IMR-90 (cell line): ENCODE measurements at places on chromosomes 3 and 15. TPM values are rescaled to one million over a fixed set of nuclear protein-coding genes. Genes with fewer than 3 reads are reported as not detected.

PRSS50 gene
- not detected in 2 replicates for total RNA-seq

FBXL2 gene
- total RNA-seq: 15.6 and 21.0 TPM in 2 replicates

EXOG gene
- total RNA-seq: 10.2 and 12.8 TPM in 2 replicates

HRG gene
- not detected in 2 replicates for total RNA-seq

SOX14 gene
- total RNA-seq: not detected in 2 replicates

MYRIP gene
- not detected in 2 replicates for total RNA-seq

SAMD7 gene
- total RNA-seq: not detected in 2 replicates

SPATA12 gene
- under 0.01 TPM in 1 of 2 replicates, not detected in the other for total RNA-seq

GP5 gene
- total RNA-seq: under 0.01 TPM in 2 replicates

GABRR3 gene
- total RNA-seq: not detected in 2 replicates

HAPLN3 gene
- 4.4 and 5.9 TPM in 2 replicates for total RNA-seq

CCR8 gene
- total RNA-seq: not detected in 2 replicates

UROC1 gene
- total RNA-seq: not detected in 2 replicates

CP gene
- 0.28 TPM in 1 of 2 replicates, not detected in the other for total RNA-seq

GRCh38 chr3:56988458-56989168, 71.9 kb upstream of the SPATA12 start:
- peak; percentile 71 for DNase-seq

DNA sequence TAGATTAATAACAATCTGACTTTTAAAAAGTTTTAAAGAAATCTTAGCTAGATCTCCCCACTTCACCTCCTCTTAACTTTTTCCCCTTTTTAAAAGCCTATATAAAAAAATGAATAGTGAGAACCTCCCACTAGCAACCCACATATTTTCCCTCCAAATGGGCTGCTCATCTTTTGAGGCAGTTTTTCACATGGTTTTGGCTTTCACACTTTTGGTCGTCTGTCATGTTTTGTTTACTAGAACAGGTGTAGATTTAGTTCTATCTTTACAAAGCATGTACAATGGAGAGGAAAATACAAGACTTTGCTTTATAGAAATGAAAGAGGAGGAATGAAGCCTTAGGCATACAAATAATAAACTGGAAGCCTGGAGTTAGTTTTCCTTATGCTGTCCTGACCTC, 126.7 kb upstream of the EOMES start:
- no peak for DNase-seq

- no peak for DNase-seq
Measured at GRCh38 chr3:90026406-90026805, 919.0 kb downstream of the EPHA3 start.

- DNase-seq: no peak
Measured at GRCh38 chr15:41950127-41950483, 22.3 kb downstream of the EHD4 start.

DNA sequence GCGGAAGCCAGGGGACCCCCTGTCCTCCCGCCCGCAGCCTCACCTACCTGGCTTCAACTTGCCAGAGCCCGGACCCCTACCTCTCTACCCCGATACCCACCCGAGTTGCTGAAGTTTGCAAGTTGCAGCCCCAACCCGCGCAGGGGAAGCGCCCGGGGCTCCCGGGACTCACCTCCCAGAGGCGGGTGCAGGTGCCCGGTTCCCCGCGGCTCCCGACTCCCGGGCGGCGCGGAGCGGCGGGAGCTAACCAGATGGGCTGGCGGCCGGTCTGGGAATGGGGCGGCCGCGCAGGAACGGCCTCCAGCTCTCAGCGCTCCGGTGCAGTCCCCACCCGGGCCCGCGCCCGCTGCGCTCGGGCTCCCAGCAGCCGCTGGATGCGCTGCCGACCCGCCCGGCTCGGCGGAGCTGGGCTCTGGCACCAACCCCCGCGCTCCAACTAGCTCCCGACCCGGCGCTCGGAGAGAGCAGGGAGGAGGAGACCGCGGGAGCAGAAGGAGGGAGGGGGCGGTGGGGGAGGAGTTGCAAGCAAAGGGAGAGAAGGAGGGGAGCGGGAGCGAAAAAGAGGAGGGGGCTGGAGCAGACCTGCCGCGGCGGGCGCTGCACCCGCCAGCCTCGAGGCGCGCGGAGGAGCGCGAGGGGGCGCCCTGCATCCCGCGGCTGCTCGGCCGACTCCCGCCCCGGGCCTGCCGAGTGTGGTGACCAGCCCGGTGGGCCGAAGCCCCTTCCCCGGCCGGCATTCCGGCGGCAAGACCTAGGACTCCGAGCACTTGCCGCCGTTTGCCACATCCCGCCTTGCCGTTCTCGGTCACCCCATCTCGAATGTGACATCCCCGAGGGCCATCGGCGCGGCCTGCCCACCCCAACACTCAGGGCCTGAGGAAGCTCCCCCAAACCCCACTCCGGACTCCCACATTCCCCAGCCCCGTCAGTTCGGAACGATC, at the start of gene SEMA5B:
SEMA5B (minus strand) TSS at position 472 of the 941 bp plus-strand sequence. CDS start 66,500 bp downstream, outside the sequence.
- no peak for DNase-seq

GRCh38 chr3:79960594-79960993, 192.8 kb upstream of the ROBO1 start:
- DNase-seq: no peak

DNA sequence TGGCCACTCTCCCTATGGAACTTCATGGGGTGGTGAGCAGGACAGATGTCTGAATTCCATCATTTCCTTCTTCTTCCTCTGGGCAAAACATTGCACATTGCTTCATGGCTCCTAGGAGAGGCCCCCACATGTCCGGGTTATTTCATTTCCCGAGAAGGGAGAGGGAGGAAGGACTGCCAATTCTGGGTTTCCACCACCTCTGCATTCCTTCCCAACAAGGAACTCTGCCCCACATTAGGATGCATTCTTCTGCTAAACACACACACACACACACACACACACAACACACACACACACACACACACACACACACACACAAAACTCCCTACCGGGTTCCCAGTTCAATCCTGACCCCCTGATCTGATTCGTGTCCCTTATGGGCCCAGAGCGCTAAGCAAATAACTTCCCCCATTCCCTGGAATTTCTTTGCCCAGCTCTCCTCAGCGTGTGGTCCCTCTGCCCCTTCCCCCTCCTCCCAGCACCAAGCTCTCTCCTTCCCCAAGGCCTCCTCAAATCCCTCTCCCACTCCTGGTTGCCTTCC, 1.9 kb downstream of the RHO start:
- DNase-seq: peak; percentile 58

- peak; percentile 75 for DNase-seq
Measured at GRCh38 chr3:121995161-121996137, 26.6 kb downstream of the ILDR1 start.

- DNase-seq: no peak
Measured at GRCh38 chr15:69484837-69485236, 32.2 kb downstream of the RPLP1 start.

- no peak for DNase-seq
Measured at GRCh38 chr3:174907628-174908407, 48.7 kb downstream of the NAALADL2 start.

GRCh38 chr3:138331143-138331894, 1.7 kb upstream of the NME9 start:
- DNase-seq: peak; percentile 35

DNA sequence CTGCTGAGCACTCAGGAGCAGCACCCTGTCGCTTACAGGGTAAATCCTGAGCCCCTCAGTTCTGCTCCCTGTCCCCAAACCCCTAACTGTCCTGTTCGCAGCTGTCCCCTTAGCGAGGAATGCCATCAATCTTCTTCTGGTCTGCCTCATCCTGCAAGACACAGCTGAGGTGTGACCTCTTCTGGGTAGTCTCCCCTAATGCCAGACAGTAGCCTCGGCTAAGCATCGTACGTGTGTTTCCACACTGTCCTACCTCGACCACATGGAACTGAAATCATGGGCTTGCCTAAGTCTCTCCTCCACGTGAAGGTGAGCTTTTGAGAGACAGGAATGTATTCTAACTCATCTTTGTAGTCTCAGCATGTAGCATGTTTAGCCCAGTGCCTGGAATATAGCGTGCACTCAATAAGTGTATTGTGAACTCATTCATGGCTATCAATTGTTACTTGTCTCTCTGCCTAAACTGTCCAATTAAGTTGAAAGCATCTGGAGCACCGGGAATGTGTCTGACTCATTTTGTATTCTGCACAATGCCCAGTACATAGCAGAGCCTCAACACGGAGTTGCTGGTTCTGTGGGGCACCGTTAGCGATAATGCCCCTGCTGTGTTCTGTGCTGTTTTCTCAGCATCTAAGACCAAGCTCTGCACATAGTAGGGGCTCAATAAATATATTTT, 90.2 kb downstream of the HES1 start:
- no peak for DNase-seq

GRCh38 chr15:89187301-89187985, 33.9 kb downstream of the RLBP1 start:
- no peak for DNase-seq

GRCh38 chr3:4398120-4398940, 68.7 kb downstream of the SUMF1 start:
- DNase-seq: no peak

DNA sequence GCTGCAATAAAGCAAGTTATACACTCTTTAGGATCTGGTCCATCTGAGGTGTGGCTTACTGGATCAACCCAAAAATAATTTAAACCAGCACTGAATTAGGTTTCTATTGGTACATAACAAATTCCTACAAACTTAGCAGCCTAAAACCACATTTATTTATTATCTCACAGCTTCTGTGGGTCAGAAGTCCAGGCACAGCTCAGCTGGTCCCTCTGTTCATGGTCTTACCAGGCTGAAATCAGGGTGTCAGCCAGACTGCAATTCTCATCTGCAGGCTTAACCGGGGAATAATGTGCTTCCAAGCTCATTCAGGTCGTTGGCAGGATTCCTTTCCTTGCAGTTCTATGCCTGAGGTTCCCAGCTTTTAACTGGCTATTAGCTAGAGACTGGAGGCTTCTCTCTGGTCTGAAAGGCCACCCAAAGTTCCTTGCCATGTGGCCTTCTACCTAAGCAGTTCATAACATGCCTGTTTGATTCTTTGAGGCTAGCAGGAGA, 477.4 kb upstream of the WNT5A start:
- DNase-seq: no peak

GRCh38 chr3:43909149-43909548, 218.4 kb downstream of the ABHD5 start:
- peak; percentile 1 for DNase-seq

GRCh38 chr15:80503319-80503952, 99.3 kb downstream of the ARNT2 start:
- DNase-seq: no peak

- DNase-seq: peak; percentile 80
Measured at GRCh38 chr3:98777801-98778220, 14.7 kb downstream of the ST3GAL6 start.

DNA sequence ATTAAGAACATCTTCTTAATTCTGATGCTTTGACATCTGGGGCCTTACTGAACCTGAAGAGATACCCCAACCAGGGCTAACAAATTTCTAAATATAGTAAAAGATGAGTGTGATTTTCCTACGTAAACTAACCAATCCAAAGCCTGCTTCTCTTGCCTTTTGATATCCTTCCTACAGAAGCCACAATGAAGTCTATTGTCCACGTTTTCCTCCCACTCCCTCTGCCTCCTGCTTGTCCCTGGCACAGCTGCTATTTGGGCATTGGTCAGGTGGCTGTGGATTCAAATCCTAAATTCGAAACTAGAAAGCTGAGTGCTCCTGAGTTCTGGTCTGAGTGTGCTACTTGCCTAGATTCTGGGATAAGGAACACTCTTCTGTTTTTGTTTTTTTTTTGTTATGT, 17.4 kb upstream of the MKRN3 start:
- no peak for DNase-seq

DNA sequence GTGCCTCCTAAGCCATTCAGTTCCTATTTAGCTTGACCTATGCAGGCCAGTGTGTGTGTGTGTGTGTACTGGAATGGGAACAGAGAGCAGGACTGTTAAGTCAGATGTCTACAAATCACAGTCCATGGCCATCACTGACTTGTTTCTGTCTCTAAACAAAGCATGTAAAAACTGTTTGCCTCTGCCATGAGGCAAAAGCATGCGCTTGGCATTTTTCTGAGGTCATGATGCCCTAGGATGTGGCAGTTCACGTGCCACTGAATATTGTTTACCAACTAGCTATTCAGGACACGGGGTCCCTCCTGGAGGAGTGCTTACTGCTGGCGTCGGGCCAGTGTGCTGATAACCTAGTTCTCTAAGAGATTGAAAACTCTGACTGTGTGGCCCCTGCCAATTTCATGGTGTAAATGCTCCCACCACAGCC, 8.2 kb upstream of the ATP13A3 start:
- no peak for DNase-seq

GRCh38 chr3:50164481-50164880, 9.4 kb downstream of the SEMA3F start:
- DNase-seq: no peak

DNA sequence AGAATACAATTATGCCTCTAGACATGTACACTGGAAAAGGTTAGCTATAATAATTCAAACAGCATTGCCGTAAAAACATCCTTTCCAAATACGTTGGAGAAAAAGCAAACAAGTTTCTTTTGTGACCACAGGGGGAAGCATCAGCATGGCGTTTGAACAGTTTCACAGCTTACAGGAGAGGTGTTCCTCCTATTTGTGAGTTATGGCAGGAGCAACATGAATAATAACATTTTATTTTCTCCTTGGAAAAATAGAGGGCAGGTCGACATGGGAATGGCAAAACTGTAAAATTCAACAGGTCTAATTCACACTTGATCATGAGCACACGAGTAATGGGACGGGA, 39.7 kb upstream of the GADL1 start:
- DNase-seq: peak; percentile 37

DNA sequence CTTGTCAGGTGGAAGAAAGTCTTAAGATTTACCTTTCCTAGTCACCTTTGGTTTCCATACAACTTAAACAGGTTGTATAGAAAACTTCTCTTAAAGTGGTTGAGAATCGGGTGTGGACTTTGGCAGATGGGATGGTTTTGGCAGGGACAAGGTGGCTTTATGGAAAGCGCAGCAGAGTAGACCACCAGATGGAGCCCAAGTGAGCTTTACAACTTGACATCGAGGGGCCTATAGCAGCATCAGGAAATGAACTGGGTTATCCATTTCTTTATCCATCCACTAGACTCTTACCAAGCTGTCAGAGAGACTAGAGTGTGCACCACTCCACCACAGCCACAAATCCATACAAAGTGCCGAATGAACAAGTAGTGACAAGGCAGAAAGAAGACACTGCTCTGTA, 85.3 kb upstream of the MBNL1 start:
- DNase-seq: peak; percentile 44

- DNase-seq: no peak
Measured at GRCh38 chr15:44300572-44300971, 12.1 kb downstream of the GOLM2 start.

GRCh38 chr3:149251186-149251585, 29.6 kb upstream of the CP start:
- DNase-seq: no peak

GRCh38 chr3:33385423-33385822, 54.8 kb downstream of the UBP1 start:
- DNase-seq: peak; percentile 20

- DNase-seq: no peak
Measured at GRCh38 chr15:65087873-65088642, 11.5 kb downstream of the KBTBD13 start.
